Ascending aorta (tissue), 2 donors: ENCODE measurements at places on chromosomes 3 and 15. TPM values are rescaled to one million over a fixed set of nuclear protein-coding genes. Genes with fewer than 3 reads are reported as not detected.
A peak's percentile ranks its signal among the peaks of the same experiment; 100 is the strongest.

Gene NEK10
- total RNA-seq: not detected

DNA sequence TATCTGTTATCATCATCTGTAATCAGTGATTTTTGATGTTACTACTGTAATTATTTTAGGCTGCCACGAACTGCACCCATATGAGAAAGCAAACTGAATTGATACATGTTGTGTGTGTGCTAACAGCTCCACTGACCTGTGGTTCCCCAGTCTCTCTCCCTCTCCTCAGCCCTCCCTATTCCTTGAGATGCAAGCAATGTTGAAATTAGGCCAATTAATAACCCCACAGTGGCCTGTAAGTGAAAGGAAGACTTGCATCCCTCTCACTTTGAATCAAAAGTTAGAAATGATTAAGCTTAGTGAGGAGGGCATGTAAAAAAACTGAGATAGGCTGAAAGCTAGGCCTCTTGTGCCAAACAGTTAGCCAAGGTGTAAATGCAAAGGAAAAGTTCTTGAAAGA is 218.6 kb upstream of the LRRFIP2 start:
- DNase-seq: no peak

Gene PPM1L
- total RNA-seq: 20.3 TPM

GRCh38 chr3:119434703-119435102 is 28.7 kb downstream of the TMEM39A start:
- no peak for DNase-seq

- DNase-seq: no peak
These were observed 891 bp downstream of the ENTPD3 start for GRCh38 chr3:40387895-40388254.

- no peak for DNase-seq
These were observed 930.6 kb upstream of the EPHA6 start for GRCh38 chr3:95883801-95884200.

DNA sequence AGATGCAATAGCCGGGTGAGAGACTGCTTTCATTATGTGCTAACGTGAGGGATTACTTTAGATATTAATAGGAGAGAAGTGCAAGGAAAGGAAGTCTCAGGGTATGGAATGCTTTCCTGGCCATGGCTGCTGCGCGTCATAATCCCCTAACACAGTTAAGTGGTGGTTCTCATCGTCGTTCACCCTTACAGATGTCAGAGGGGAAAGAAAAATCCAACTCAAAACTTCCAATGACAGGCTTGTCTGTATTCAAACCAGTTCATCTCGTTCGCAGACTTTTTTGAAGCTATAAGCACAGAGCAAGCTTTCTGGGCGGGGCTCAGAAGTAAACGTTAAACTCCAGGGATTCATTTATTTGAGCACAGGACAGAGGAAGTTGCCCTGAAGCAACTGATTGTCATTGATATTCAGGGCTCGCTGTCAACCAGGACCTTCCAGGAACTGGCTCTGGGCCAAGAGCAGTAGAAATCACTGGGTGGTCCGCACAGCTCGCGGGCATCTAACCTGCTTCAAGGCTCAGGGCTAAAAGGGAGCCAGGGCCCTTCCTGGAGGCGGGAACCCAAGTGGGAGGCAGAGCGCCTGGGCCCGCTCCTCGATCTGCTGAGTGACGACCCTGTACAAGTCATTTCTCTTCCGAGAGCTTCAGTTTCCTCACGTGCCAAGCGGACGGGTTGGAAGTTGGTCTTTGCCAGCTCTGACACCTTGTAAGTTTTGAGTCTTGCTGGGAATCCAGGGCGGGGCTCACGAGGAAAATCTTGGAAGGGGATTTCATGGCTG is 1.1 kb upstream of the LPP start:
- peak; percentile 84 for DNase-seq

GRCh38 chr3:101702726-101703125 is 16.2 kb upstream of the RPL24 start:
- DNase-seq: no peak

DNA sequence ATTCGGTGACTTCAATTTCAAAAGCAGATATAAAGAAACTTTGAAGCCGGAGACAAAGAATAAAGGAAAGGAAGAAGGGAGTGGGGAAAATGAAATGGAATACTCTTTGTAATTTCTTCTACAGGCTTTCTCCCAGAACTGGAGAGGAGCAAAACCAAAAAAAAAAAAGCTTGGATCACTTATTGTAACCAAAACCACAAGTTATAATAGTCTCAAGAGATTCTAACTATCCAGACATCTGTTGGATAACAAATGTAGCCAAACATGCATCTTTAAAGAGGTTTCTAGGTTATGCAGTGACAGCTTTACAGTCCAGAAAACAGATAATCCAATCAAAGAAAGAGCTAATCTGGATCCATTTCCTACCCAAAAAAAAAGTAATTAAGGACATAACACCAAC is 36.2 kb downstream of the VGLL3 start:
- no peak for DNase-seq

Gene RHOV
- not detected for total RNA-seq

GRCh38 chr3:105676621-105677300 is 192.1 kb downstream of the CBLB start:
- DNase-seq: no peak

Gene FETUB
- total RNA-seq: not detected

DNA sequence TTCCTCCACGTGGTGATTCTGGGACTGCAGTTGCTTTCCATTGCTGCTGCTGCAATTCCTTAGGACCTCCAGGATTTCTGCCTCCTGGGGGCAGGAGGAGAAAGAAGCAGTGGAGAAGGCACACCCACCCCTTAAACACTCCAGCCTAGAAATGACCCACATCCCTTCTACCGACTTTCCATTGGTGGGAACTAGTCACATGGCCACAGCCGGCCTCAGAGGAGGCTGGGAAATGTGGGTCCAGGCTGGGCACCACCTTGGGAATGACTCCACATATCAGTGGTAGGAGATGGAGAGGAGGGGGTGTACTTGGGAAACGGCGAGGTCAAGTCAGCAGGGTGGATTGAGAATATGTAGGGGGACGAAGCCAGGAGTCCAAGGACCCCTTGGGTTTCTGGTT is 269.4 kb upstream of the CTDSPL start:
- no peak for DNase-seq

- DNase-seq: no peak
These were observed 7.3 kb upstream of the CFAP91 start for GRCh38 chr3:119695480-119695879.

DNA sequence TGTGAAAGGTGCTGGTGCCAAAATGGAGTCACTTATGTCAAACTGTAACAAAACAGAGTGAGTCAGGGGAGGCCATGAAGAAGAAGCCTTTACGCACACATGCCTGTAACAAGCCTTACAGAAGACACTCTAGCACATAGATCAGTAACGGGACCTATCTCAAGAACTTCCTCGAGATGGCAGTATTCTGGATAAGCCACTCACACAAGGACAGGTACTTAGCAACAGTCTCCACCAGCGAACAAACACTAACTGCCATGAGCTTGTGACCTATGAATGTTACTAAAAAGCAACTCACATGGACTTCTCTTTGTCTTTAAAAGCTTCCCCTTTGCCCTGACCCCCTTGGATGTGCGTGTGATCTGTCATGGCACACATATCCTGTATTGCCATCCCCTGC is 235.1 kb downstream of the CD47 start:
- no peak for DNase-seq

Gene SLCO2A1
- total RNA-seq: 111 TPM

GRCh38 chr3:14594234-14594633 is 54.1 kb upstream of the GRIP2 start:
- no peak for DNase-seq

DNA sequence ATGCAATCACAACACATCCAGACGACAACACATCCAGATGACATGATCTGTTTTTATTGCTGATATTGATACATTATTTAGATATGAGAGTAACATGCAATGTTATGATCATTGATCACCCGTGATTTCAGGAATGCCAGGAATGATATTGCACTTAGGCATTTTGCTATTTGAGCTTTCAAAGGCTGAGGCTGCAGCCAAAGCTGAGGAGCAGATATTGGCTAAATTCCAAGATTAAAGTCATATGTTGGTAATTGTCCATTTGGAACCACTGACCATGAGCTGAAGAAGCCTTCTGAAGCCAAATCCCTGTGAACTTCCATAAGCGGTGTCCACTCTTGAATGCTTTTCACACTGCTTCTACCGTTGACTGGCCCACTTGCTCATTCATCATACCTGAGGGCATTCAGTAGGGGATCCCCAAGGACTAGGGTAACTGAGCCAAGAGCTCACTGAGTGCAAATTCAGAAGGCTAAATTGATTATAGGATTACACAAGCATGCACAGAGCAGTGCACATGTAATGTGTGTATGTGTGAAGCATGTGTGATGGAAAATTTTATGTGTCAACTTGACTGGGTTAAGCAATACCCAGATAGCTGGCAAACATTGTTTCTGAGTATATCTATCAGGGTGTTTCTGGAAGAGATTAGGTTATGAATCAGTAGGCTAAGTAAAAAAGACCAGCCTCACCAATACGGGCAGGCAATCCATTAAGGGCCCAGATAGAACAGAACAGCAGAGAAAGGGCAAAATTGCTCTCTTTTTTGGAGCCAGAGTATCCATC is 92.1 kb upstream of the PLAAT1 start:
- DNase-seq: no peak

- DNase-seq: no peak
These were observed 12.6 kb downstream of the RAB11A start for GRCh38 chr15:65881766-65882434.

DNA sequence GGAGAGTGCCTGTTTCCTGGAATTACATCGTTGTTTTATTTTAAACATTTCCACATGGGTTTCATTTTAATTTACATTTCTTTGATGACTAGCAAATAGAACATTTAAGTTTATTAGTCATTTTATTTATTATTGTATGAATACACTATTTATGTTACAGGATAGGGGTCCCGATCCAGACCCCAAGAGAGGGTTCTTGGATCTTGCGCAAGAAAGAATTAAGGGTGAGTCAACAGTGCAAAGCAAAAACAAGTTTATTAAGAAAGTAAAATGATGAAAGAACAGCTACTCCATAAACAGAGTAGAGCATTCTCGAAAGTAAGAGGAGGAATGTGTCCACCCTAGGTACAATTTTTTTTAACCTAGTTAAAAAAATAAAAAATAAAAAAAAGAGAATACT is 539.5 kb downstream of the NAALADL2 start:
- no peak for DNase-seq

DNA sequence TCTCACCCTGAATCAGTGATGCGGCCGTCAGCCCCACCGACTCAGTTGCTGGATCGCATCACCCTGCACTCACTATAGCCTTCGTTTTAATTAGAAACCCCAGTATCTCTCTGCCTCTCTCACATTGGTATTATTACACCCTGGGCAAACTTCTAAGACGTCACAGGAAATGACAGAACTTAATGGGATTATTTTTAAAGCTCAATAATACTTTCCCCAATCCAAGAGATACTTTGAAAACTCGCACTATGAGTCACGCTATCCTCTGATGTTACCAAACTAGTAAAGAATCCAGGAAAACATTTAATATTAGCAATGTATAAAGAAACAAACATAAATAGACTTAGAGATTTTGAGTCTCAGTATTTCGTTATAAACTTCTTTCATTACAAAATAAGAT is 36.6 kb downstream of the RUBCN start:
- DNase-seq: no peak

Gene PHC3
- total RNA-seq: 43.3 TPM

Gene SNTN
- not detected for total RNA-seq

DNA sequence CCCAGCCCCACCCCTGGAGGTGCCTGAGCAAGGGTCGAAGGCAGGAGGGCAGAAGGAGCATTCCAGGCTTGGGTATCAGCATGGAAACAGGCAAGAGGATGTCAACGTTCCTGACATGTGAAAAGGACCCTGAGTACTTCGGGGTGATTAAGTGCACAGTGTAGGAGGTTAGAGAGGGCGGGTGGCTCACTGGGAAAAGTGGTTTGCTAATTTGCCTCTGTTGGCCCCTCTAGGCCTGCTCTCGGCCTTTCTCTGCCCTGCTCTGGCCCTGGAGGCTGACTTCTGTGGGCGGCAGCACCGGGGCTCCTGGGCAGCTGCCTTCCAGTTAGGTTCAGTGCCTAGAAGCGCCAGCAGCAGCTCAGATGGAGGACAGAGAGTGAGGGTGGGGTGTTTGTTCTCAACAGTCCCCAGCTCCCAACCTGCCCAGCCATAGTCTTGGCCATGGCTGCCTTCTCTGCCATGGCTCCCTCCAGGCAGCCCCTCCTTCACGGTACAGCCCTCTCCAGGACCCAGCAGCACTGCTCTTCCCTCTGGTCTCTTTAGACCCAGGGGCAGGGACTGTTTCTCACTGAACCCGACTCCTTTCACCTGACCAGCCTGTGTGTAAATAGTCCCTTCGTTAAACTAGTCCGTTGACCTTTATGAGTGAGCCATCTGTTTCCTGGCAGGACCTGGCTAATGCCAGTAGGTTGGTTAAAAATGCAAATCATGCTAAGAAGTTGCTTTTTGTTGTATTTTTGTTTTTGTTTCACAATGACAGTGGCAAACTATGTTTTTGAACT is 107.1 kb upstream of the TPM1 start:
- DNase-seq: no peak

DNA sequence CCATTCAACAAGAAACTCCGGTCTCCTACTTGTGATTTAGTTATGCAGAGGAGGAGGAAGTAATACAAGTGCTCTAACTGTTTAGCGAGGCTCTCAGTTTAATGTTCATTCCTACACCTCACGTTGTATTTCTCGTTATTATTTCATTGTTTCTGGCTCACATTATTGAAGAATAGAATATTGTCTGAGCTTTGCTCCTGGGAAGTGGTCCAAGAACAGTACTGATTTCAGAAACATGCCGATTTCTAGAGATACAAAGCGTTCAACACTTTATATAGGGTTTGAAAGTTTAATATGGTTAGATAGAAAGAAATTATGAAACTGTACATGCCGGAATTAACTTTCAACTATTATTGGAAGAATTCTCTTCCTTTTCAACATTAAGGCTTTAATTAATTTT is 1145.5 kb downstream of the TBL1XR1 start:
- DNase-seq: no peak

Gene RGMA
- 76.7 TPM for total RNA-seq

- DNase-seq: no peak
These were observed 123.3 kb upstream of the IGF1R start for GRCh38 chr15:98524838-98525660.

Gene GABRB3
- not detected for total RNA-seq

- DNase-seq: no peak
These were observed 36.7 kb downstream of the DAZL start for GRCh38 chr3:16568532-16568931.

GRCh38 chr3:151709847-151710246 is 23.9 kb upstream of the AADACL2 start:
- no peak for DNase-seq

GRCh38 chr15:61106044-61106834 is 122.9 kb downstream of the RORA start:
- no peak for DNase-seq

Gene FGF12
- total RNA-seq: 0.43 TPM

Gene SLC9C1
- 0.32 TPM for total RNA-seq

DNA sequence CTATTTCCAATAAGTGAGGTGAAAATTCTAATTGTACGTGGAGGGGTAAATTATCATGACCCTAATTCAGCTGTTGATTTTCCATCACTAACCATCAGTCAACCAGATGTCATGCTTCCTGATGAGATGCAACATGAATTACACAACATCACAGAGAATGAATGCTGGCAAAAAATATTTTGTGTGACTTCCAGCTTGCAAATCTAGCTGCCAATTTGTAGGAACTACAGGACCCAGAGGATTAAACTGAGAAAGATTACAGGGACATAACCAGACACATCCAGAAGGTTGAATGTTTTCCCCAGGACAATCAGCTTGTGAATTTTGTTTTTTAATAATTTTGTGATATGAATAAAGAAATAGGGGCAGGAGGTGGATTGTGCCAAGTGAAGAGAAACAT is 349.0 kb upstream of the ATP10A start:
- DNase-seq: no peak

Gene SMCO1
- not detected for total RNA-seq

- DNase-seq: peak; percentile 88
These were observed 2.2 kb upstream of the GRAMD2A start for GRCh38 chr15:72199721-72200212.

Gene LRRC31
- not detected for total RNA-seq

Gene RTP1
- total RNA-seq: not detected
